ENCODE measurements at places on chromosomes 6 and 20.

DNA sequence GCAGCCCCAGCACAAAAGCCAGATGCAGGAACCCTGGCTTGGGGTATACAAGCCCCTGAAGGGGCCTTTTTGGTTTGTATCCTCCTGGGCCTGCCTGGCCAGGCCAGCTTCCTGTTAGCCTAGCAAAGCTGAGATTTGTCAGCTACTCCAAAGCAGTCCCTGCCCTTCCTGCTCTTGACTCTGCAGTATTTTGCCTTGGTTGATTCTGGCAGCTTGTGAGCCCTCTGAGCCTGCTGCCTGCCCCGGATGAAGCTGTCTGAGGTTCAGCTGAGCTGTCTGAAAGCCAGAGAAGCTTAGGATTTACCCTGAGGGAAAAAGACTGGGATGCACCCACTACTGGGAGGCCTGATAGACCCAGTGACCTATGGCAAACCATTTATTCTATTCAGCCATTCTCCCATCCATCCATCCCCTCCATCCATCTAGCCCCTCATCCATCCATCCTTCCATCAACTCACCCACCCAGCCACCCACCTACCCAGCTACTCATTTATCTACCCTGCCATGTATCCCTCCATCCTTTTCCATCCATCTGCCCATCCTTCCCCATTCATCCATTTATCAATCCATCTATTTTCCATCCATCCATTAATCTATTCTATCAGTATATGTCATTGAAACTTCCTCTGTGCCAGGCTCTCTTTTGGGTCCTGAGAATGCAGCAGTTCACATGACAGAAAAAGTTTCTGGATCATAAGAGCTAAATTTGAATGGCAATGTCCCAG, 307.5 kb downstream of the DHX35 start:
- no peak for DNase-seq

- DNase-seq, result no peak
Observed at GRCh38 chr6:79631693-79632172, 604 bp downstream of the SH3BGRL2 start.

DNA sequence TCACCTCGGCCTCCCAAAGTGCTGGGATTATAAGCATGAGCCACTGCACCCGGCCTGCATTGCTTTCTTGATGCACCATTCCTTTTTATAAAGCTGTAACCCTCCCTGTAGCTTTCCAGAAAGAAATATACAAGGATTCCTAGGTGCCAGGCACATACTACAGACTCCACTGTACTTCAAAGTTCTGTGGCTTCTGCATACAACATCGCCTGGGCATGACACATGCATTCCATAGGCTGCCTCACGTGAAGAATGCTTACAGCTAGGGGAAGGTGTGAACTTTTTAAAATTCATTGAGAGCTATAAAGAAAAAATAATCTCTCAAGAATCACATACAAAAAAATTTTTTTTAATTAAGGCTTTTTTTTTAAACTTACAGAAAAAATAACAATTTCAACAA, 50.2 kb downstream of the TRAM2 start:
- no peak for DNase-seq

- no peak for DNase-seq
Observed at GRCh38 chr6:75493400-75494064, at the start of gene FILIP1. FILIP1 (minus strand) TSS chr6:75493800; CDS start chr6:75414972, 78,828 bp downstream.

DNA sequence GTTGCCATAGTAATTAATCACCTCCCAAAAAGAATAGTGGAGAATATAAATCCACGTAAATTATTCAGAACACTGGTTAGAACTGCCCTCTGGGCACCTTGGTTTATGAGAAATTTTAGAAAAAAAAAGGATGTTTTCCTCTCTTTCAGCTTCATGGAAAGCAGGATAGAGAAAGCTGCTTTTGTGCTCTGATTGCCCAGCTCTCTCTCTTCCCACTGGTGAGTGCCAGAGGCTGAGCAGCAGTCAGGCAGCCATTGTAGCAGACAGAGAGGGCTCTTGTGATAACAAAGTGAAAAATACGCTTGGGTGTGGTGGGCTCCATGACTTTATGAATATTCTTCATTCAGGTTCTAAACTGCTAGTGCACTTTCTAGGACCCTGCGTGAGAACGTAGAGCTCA, 26.4 kb downstream of the SLC35F1 start:
- no peak for DNase-seq

- DNase-seq, result no peak
Observed at GRCh38 chr20:23096986-23097520, 10.9 kb upstream of the CD93 start.

DNA sequence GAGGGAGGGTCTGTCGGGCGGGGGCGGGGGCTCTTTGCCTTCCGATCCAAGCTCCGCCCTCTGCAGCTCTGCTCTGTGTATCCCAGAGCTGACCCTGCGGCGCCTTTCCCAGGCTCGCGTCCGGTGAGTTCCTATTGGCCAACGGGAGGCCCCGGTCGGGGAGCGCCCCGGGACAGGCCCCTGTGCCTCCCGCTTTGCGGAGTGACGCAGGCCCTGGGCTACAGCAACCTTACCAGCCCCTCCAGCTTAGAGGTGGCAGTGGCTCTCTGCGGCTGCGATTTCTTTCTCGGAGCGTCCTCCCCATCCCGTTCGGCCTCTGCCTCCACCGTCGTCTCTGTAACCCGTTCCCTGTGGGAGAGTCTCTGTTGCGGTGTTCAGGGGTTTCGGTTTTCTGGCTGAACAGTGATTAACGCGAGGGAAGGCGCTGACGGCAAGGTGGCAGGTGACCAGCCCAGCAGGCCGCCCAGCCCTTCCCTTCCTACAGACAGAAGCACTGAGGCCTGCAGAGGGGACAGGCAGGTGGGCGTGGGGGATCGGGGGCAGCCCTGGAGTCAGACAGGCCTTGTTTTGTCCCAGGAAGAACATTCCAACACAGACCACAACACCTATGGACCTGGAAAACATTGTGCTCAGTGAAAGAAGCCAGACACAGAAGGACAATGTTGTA, 18.1 kb upstream of the CEBPB start:
- no peak for DNase-seq

DNA sequence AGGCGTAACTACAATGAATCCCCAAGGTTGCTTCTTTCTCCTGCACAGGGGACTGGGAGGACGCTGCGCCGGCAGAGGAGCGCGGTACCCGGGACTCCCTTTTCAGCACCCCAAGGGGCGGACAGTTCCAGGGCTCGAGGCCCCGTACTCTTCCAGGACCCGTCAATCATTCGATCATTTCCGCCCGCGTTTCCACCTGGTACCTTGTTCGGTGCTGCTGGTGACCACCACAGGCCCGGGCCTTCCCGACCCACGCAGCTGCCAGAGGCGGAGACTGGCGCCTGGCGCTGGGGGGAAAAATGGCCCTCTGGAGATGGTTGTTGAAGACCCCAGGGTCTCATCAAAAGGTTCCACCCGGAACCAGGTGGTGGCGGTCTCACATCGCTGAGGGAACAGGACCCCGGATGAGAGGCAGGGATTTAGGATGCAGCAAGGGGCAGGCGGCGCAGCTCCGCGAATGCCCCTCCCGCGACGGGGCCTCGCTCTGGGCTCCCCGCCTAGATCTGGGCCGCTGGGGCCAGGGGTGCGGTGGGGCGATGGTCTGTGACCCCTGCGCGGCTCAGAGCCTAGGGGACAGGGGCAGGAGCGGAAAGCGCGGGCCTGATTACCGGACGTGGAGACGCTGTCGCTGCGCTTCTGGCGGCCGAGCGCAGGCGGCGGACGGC, 744 bp downstream of the VSX1 start:
- peak; percentile 30 for DNase-seq

DNA sequence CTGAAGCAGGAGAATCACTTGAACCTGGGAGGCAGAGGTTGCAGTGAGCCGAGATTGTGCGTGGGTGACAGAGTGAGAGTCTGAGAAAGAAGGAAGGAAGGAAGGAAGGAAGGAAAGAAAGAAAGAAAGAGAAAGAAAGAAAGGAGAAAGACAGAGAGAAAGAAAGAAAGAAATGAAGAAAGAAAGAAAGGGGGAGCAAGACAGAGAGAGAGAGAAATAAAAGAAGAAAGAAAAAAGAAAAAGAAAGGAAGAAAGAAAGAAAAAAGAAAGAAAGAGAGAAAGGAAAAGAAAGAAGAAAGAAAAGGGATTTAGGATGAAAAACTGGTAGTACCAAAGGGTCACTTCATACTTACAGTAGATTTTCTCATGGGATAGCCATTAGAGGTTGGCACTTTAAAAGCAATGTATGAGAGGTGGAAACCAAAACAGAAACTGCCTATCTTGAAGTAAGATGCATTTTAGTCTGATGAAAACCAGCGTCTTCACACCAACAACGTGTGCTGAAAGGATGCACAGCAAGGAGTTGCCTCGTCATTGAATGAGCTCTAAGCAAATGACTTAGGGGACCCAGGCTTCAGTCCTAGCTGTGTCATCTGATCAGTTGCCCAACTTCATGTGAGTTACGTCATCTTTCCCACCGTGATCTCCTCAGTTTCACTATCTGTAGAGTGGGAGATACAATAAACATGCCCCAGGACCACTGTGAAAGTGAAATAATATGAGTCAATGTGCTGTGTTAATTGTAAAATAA, 133.9 kb upstream of the NEDD9 start:
- no peak for DNase-seq

DNA sequence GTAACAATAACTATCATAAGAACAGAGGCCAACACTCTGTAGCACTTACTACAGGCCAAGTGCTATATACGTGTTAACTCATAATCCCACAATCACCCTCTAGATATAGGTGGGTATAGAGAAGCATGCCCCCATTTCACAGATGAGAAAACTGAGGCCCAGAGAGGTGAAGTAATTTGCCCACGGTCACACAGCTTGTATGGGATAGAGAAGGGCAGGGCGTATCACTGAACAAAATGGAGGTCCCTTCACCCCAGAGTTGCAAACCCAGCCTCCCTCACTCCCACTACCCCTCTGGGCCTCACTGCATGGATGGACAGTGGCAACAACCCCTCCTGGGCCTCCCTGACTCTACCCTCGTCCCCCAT, 31.8 kb upstream of the PTGIS start:
- no peak for DNase-seq

Data from NCI-H1092 (cell line).